CD4-positive, alpha-beta T cell treated with Interleukin-2 at 100 ng/mL for 4 hours (primary cell): ENCODE measurements at places on chromosomes 4 and X.

DNA sequence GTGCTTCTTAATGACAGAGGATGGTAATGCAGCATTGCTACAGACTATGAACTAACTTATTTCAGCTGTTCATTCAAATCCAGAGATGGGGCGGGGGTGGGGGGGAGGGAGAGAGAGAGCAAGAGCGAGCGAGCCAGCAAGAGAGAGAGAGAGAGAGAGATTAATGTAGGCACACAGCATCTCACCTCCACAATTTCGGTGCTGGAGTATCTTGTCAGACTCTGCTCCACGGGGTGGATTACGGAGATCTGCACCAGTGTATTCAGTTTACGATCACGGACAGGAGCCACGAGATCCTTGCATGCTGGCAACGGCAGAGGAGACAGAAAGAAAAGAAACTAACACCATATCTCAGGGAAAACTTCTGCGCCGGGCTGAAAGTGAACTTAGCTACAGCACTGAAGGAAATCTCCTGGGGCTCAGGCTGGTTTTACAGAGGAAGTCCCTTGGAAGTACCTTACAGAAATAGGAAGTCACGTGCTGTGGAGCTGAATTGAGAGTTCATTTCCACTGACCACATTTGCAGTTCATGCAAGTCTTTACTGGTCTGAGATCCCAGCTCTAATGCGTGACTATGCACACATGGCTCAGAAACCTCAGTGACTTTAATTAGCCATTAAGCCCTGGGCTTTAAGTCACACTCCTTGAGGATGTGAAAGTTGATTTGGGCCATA is 440.9 kb downstream of the INPP4B start:
- DNase-seq = peak; percentile 60

- DNase-seq = no peak
Measured at GRCh38 chrX:40866893-40867292, 131.6 kb upstream of the MED14 start.

DNA sequence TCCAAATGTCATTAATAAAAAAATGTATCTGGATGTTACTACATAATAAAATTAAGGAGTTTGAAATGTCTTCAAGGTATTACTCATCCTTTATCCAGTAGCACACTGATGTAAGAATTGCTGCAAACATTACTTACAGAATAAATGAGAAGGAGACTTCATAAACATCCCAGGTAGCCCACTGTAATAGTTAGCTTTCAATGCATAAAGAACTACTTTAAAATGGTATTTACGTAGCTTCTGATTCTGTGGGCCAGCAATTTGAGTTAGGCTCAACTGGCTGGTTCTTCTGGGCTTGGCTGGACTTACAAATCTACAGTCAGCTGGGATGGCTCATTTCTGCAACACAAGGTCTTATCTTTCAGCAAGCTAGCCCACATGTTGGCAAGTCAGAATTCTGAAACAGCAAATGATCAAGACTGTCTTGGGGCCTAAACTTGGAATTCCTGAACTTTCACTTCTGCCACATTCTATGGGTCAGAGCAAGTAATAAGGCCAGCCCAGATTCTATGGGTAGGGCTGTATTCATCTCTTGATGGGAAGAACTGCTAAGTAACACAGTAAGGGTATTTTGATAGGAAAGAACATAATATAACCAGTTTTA is 522.5 kb downstream of the IQCM start:
- no peak for DNase-seq

GRCh38 chrX:71098302-71098701 is 2.7 kb downstream of the FOXO4 start:
- peak; percentile 81 for DNase-seq

DNA sequence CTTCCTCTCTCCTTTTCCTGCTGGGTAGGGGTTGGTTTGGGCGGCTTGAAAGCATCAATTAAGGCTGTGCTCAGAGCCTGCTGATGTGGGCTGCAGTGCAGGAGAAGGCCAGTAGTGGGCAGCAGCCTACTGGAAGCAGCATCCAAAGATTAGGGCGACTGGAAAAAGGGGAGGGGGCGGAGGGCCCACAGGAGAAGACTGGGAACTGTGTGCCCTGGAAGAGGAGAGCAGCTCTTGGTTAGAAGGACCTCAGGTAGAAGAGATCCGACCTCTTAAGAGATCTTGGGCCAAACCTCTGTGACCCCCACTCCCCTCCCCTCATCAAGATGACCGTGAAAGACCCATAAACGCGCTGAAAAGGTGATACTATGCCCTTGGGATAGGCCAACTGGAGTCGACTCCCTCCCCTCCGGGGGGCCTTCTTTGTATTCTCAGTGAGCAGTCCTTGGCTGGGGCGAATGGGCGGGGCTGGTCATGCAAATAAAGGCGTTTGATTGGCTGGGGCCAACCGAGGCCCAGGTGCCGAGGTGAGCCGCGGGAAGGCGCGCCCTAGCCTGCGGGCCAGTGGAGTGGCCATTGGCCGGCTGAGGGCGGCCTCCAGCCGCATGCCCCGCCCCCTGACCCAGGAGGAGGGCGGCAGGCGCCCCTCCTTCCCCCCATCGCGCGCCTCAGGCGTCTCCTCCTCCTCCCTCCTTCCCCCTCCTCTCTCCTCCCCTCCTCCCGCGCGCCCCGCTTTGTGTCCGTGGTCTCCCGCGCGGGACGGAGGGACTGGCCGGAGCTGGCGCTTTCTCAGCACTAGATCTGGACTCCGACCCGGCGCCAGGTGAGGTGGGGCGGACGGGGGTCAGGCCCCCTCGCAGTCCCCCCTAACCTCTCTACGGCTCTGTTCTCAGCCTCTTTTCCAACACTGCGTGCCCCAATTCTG is 10.1 kb downstream of the DLG3 start:
- DNase-seq = peak; percentile 77

DNA sequence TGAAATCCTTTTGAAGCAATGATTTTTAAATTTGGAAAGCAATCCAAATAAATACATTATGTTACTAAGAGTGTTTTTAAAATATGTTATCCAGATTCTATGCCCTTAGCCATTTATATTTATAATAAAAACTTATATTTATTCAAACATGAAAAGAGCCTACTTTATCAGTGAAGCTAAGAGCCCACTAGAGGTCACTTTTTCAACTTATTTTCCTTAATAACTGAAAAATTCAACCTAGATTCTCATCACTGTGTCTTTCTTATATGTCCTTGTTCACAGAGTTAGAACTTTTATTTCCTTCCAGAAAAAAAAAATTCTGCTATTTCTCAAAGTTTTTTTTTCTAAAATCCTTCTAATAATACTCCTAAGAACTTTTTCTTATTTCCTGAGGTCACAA is 23.9 kb downstream of the PRDM8 start:
- no peak for DNase-seq

- no peak for DNase-seq
Measured at GRCh38 chr4:137378821-137379220, 153.5 kb downstream of the PCDH18 start.

DNA sequence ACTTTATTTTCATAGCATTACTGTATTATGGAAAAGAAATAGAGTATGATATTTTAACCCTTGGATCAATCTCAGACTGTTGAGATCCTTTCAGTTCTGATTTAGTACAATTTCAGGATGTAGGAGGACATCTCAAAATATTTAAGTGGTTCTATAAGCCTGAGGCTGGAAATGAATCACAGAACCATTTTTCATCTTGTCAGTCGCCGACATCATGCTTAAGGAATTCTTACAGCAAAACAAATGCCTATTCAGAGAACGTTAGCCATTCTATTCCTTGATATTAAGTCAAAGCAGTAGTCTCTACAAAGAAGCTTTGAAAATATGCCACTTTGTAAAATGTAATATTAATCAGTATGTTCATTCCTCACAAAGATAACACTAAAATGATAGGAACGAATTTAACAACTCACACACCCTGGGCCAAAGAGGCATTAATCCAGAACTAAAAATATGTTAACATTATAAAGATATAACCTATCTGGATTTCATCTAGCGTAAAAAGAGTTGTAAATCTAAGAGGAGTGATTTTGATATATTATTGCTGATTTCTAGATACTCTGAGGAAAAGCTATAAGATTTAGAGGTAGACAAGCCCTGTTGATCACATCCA is 152.0 kb downstream of the GASK1B start:
- DNase-seq = no peak

- DNase-seq = no peak
Measured at GRCh38 chr4:137998666-137999429, 243.3 kb downstream of the SLC7A11 start.

DNA sequence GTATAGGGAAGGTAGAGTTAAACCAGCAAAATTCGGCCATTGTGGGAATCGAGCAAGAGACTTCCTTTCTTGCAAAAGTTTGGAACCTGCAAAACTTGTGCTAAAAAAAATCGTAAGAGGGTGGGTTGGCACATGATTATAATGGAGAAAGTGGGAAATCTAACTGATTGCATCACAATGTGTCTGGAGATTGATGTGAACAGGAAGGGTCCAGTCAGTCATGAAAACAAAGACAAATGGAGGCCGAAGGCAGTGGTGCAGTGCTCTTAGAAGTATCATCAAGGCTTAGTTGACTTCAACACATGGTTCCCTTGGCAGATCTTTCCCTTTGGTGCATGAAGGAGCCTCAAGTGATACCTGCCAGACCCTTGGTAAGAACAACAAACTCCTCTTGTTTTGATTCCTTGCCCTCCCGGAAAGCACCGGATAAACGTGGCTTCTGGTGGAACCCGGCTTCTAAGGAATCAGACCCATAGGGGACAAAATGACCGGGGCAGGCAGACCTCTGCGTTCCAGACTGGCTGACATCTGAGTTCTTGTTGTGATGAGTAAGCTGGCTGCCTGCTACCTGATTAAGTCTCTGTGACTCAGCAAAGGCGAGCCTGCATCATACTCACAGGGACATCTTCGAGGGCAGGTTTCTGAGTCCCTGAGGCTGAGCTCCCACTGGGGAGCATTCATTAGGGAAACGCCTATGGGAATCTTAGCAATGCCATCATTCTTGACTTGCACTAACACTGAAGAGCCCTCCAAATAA is 87.7 kb upstream of the MAP3K15 start:
- no peak for DNase-seq

DNA sequence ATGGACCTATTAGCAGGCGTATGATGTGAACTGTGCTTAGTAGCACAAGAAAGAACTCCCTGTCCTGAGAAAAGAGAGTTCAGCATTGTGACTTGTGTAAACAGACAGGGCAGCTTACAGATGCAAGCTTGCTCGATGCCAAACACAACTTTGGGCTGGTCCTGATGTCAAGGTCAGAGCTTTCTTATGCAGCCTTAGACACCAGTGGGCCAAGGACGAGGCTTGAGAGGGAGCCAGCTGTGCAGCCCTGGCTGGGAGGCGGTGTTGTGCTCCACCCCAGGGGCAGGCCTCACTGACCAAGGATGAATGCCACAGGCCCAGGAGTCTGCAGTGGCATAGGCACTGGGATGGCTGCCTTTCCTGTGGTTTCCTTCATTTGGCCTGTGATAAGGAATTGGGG is 35.4 kb downstream of the JADE1 start:
- no peak for DNase-seq

DNA sequence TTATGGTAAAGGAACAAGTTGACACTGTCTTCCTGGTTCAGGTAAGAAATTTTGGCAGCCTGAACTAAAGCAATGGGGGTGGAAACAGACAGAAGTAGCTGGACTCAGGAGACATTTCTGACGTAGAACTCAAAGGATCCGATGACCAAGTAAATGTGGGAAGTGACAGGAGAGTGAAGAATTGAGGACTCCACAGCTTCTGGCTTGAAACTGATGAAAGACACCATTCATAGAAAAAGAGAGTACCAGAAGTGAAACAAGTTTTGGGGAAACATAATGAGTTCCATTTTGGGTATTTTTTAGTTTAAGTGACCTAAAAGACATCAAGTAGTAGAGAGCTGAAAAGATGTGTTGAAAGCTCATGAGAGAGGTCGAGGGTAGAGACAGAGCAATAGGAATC is 5.7 kb downstream of the FAM120C start:
- DNase-seq = no peak

- no peak for DNase-seq
Measured at GRCh38 chr4:104416725-104417356, 77.9 kb downstream of the CXXC4 start.

DNA sequence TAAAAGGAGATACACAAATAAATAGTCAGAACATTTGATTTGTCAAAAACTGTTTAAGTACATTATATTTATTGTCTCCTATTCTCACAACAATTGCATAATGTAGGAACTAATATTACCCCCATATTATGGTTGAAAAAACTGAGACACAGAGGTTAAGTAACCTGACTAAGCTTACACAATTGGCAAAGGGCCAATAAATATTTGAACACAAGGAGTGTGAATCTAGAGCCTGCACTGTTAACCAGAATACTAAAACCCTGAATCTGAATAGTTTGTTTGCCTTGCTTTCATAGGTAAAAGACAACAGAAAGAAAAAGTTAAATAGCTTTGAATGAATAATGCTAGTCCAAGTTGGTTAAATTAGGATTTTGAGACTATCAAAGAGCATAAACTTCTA is 55.2 kb downstream of the IL13RA2 start:
- DNase-seq = no peak

DNA sequence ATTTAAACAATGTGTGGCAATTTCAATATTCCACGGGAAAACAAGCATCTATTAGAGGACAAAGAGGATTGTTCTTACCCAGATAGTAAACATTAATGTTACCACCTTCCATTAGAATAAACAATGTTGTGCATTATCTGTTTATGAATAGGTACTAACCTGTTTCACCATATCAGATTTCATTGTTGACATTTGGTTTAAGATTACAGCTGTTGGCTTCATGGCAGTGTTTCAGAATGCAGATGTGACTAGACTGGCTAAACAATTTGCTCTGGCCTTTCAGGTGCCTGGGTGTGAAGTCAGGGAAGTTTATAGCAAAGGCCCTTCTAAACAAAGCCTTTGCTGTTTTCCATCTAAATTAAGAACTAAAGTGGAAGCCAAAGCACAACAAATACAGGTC is 464.7 kb upstream of the FAM47C start:
- no peak for DNase-seq
